ENCODE measurements at places on chromosomes 4 and X. TPM values are rescaled to one million over a fixed set of nuclear protein-coding genes. Genes with fewer than 3 reads are reported as not detected.

Gene ERCC6L
- total RNA-seq: 3.1 TPM

Gene NCAPG
- 34.2 TPM for total RNA-seq

Gene PAK3
- 3.9 TPM for total RNA-seq

Gene PRPS2
- total RNA-seq: 26.8 TPM

Gene FRMD7
- under 0.01 TPM for total RNA-seq

Gene SMIM10L2A
- 0.50 TPM for total RNA-seq

Gene CCNA2
- total RNA-seq: 59.1 TPM

Gene STPG2
- total RNA-seq: 0.13 TPM

Gene RHOXF2
- not detected for total RNA-seq

Gene RAB33A
- 0.19 TPM for total RNA-seq

Gene NIPAL1
- total RNA-seq: 0.57 TPM
